NCI-H774 (cell line): ENCODE measurements at places on chromosomes 1 and 21.
A peak's percentile ranks its signal among the peaks of the same experiment; 100 is the strongest.

- DNase-seq = no peak
Measured at GRCh38 chr1:58848818-58849411, 65.1 kb upstream of the JUN start.

- no peak for DNase-seq
Measured at GRCh38 chr1:230125640-230126528, 58.8 kb downstream of the GALNT2 start.

GRCh38 chr21:37530901-37531351 lies 164.4 kb downstream of the DYRK1A start:
- no peak for DNase-seq

DNA sequence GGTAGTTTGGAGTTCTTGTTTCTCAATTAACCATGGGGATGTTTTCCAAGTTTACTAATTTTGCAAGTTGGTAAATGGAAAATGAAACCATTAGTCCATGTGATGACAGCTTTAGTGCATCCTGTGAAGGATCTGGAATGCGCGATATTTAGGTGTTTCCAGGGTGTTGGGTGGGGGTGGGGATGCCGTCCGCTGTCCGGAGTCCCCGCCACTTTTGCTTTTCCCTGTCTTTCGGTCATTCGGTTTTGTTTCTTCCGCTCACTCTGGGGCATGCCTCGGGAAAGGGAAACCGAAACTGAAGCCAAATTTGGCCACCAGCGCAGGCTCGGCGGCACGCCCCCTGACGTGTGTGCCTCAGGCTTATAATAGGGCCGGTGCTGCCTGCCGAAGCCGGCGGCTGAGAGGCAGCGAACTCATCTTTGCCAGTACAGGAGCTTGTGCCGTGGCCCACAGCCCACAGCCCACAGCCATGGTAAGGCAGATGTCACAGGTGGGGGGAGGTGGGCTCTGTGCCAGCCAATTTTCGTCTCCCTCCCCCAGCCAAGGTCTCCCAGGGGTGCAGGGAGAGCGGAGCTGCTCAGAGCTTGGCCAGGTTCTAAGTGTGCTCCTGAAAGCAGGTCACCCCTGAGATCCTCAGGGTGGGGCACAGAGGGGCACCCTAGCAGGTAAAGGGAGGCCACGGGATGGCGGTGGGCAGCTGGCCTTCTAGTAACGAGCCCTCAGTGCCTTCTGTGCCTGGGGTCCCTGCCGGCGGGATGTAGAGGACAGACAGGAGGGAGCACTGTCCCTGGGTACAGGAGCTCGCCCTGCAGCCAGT lies at the start of gene ISG15:
Gene ISG15 (plus strand): TSS at position 393 of the 817 bp plus-strand sequence. CDS start 77 bp downstream, at position 470.
- peak; percentile 50 for DNase-seq

DNA sequence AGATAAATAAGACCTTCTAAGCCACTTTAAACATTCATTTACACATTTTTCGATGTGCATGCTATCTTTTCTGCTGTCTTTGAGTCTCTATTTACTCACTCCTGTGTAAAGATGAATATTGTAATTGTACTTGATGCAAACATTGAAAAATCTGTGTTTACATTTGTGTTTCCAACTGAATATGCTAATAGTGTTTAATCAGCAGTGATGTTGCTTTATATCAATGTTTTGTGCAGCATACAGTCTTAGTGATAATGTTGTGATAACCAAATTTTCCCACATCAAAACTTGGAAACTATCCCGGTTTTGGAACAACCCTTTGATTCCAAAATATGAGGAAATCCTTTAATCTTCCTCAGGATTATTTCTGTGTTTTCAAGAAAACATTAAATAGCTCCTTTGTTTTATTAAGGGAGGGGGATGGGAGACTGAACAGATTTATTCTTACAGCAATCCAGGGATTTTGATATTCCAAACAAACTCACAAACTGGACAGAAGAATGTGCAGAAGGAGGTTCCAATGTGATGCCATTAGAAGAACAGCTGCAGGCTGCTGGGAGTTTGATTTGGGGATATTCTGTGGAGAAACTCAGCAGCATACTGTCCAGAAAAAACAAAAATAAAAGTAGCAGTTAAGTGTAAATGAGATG lies 248.0 kb downstream of the S1PR1 start:
- DNase-seq = no peak

GRCh38 chr1:94989911-94990473 lies 63.1 kb upstream of the CNN3 start:
- no peak for DNase-seq
